Right lobe of liver (tissue), 6 donors: ENCODE measurements at places on chromosomes 5 and 9. TPM values are rescaled to one million over a fixed set of nuclear protein-coding genes. Genes with fewer than 3 reads are reported as not detected.

The FGD3 gene
- total RNA-seq, result 2.0 TPM

The ARSI gene
- 0.12 TPM for total RNA-seq

The PCDH12 gene
- 1.9 TPM for total RNA-seq

The PCDHGA6 gene
- 0.66 TPM for total RNA-seq

The STPG3 gene
- not detected for total RNA-seq

The ELAVL2 gene
- total RNA-seq, result not detected

The SLC24A2 gene
- total RNA-seq, result 0.12 TPM

The MEF2C gene
- 11.1 TPM for total RNA-seq

GRCh38 chr9:131656356-131657036 is 83.4 kb downstream of the RAPGEF1 start:
- peak; percentile 84 for DNase-seq

- no peak for DNase-seq
These were observed 18.8 kb upstream of the FAM13B start for GRCh38 chr5:138051441-138052296.

- DNase-seq, result no peak
These were observed 717.0 kb downstream of the PRELID2 start for GRCh38 chr5:145118127-145118526.

GRCh38 chr5:454936-455335 is 12.0 kb downstream of the EXOC3 start:
- peak; percentile 11 for DNase-seq

DNA sequence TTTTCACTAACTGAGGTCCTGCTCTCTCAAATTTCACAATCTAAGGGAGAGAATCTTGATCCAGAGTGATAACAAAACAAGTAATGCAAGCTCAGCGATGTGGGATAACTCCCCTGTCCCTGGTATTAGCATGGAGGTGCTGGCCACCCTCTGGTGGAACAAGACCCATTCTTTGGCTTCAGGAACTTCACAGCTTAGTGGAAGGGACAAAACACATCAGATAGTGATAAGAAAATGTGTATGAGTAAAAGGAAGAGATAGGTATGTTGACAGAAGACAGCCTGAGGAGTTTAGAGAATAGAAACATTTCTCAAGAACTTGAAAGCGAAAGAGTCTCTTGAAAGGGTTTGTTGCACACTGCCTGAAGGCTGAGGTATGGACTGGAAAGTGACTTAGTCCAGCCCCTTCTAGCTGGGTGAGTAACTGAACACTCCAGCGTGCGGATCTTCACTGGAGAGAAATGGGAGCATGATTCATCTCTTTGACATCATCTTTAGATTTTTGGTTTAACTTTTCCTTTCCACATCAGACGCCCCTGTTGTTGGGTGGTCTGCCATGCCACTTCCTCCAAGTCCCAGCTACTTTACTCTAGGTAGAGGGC is 25.4 kb upstream of the ZSWIM6 start:
- no peak for DNase-seq

- no peak for DNase-seq
These were observed 5.3 kb upstream of the DCP2 start for GRCh38 chr5:112971276-112971675.

DNA sequence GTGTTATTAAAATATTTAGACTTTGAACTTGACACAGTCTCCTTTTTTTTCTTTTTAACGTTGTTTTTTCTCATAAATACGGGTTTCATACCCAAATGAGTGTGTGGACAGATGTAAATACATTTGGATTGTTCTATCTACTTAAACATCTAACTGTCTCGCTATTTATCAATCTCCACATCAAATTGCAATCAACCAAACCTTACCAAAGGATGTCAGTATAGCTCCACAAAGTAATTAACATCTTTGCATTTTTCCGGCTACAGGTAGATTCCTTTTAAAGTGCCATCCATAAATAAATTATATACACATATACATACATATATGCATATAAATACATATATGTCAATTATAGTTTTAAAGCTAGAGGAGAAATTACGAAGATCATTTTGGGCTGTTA is 705 bp upstream of the CDH10 start:
- no peak for DNase-seq

- DNase-seq, result no peak
These were observed 362.1 kb downstream of the EBF1 start for GRCh38 chr5:158737536-158738027.

- DNase-seq, result no peak
These were observed 1.0 kb upstream of the MINAR2 start for GRCh38 chr5:129746876-129747275.

GRCh38 chr5:154520861-154521453 is 42.9 kb upstream of the HAND1 start:
- DNase-seq, result no peak

DNA sequence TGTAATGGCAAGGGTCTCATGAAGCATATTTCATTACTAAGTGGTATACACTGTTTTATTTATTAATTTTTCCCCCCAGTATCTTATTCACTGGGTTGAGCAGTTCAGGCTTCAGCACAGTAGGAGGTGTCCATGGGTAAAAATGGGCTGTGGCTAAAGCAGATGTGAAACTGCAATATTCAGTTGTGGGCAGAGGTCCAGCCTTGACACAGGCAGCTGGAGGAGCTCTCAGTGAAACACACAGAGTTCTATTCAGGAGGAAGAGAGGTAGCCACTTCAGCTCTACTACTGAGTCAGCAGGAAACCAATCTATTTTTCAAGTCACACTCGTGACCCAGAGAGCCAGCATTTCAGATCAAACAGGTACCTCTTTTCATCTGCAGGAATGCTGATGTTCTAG is 418.3 kb downstream of the CDH10 start:
- DNase-seq, result no peak

- no peak for DNase-seq
These were observed 52.4 kb upstream of the TRAF1 start for GRCh38 chr9:120978987-120979386.

- DNase-seq, result no peak
These were observed 79.8 kb upstream of the MAMDC2 start for GRCh38 chr9:69963803-69964202.

- no peak for DNase-seq
These were observed 29.9 kb upstream of the TNFSF8 start for GRCh38 chr9:114960276-114960675.

DNA sequence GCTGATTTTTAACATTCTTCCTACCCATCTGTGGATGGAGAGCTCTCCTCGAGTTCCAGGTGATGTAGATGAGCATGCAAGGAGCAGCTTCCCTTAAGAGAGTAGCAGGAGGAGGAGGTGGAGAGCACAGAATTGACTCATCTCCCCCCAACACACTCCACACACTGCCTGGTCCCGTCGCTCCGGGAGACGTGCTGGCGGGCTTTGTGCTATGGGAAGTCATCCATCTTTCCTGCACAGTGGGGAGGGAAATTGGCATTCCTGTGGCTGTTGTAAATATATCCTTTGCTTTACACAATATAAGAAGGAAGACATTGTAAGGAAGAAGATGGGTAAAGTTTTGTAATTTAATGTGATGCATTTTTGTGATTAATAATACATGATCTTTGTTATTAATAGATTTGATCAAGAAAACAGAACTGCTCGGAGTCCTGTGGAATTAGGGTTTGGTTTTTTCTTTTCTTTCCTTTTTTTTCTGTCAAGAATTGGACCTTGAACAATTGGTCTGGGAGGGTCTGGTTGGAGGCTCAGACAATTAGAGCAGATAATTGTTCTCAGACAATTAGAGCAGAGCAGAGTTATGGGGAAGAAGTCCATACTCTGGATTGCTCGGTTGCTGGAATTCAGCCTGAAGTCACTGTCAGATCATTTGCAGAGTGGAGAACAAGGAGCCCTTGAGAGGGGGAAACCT is 297.8 kb downstream of the GADD45G start:
- DNase-seq, result no peak
